HAP-1 (cell line): ENCODE measurements at places on chromosomes 2 and 18.

DNA sequence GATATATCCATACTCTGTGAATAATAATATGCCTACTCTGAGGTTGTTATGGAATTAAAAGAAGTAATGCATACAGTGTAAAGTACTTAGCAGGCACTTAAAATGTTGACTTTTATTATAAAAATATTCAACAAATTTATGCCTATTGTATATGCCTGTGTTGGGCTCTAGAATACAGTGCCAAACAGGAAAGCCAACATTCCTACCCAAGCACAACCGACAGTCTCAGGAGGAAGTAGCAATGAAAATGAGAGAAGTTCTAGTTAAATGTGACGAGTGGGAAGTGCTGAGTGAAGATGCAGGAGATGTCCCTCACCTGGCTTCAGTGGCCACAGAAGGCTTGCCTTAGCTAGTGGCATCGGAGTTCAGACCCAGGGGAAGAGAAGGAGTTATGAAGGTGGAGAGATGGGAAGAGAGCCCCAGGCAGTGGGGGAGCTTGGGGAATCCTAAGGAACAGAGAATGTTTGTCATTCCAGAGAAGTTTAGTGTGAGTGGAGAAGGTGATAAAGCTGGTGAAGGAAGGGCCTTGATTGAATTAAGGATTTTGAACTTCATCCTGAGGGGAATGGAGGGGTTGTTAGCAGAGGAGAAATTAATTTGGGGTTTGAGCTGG, 105.4 kb upstream of the CNGA3 start:
- DNase-seq, result no peak

DNA sequence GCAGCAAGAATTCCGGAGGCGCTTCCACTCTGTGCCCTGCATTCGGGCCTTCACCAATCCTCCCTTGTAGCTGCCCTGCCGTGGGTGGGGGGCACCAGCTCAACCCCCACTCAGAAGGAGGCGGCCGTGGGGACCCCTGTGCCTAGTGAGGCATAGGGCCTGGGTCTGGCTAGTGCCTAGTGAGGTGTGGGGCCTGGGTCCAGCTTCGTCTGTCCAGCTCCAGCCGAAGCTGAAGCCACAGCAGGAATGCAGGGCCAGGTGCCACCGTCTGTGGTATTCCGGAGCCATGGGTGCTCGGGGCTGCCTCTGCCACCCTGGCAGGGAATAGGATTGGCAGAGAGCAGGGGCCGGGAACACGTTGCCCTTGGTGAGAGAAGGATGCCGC, 12.3 kb downstream of the ODC1 start:
- no peak for DNase-seq

DNA sequence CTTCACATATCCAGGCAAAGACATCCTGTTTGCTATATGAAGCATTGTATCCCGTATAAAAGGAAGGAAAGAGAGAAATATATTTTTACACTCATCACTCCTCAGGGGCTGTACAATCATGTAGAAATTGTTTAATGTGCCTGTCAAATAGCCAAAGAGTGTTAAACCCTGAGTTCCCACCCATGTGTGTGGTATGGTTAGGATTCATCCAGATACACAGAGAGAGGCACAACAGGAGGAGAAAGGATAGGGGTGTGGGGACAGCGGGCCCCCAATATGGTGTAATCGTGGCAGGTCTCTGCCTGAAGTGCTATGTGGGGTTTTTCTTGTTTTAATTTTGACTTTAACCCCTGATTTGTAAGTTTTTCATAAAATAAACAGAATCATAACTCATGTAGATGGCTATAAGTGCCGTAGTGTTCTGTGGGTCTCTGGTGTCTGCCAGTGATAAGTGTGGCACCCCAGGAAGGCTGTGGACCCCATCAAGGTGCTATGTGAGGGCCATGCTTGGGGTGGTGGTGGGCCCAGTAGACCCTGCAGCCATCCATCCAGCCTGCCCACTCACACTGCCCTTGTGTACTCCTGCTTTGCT, 10.2 kb upstream of the IL18R1 start:
- no peak for DNase-seq

- no peak for DNase-seq
Observed at GRCh38 chr2:10407841-10408648, 40.1 kb downstream of the ODC1 start.

GRCh38 chr2:83162421-83162820, 1296.7 kb downstream of the SUCLG1 start:
- no peak for DNase-seq

DNA sequence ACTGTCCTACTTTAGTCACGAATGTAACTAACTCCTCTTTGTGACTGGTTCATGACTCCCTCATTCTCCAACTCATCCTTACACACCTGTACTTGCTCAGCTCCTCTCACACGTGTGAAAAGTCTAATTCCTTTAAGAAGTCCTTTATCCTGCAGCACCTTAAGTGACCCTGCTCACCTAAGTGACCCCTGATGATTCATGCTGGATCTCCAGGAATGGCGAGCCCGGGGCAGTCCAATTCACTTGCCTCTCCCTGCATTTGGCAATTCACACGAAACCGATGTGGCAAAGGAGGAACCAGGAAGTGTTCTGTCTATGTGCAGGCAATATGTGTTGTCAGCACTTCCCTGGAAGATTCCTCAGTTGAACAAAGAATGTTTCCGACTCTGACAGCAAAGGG, 189.8 kb upstream of the NABP1 start:
- no peak for DNase-seq

DNA sequence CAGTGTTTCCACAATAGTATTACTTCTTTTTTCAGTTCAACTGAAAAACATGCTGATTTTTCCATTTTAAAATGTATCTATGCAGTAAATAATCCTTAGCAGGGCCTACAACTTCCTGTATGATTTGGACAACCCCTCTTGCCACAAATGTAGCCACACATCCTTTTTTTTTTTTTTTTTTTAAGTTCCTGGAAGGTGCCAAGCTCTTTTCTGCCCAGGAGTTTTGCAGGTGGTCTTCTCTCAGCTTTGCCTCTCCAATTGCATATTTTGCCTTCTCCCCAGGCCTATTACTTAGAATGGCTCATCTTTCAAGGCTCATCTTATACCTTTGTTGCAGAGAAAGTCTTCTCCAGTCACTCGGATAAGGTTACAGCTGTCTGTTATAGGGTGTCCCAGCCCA, 11.6 kb downstream of the KLHL14 start:
- DNase-seq, result no peak

DNA sequence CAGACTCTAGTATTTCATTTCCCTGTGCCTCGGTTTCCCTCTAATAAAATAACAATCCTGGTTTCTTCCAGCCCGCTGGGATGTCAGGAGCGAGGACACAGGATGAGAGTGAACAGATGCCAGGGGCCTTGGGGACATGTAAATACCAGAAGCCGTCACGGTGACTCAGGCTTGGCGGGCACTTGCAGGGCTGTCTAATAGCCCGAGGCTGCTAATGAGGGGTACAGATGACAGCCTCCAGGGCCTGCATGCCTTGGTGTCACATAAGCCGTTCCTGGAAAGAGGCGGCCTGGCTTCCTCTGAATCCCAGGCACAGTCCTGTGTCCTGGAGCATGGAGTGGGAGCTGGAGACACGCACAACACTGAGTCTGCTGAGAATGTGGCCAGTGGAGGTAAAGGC, 28.2 kb downstream of the HS1BP3 start:
- DNase-seq, result no peak

DNA sequence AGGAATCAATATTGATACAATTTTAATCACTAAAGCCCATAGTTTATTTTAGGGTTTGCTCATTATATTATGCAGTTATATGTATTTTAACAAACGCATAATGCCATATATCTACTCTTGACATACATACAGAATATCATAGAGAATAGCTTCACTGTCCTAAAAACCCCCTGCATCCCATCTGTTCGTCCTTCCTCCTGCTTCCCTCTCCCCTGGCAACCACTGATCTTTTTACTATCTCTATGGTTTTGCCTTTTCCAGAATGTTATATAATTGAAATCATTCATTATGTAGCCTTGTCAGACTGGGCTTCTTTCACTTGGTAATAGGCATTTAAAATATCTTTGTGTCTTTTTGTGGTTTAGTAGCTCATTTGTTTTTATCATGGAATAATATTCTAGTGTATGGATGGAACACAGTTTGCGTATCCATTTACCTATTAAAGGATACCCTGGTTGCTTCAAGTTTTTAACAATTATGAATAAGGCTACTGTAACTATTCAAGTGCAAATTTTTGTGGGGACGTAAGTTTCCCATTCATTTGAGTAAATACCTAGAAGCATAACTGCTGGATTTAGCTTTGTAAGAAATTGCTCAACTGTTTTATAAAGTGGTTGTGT, 801.6 kb upstream of the GCFC2 start:
- peak; percentile 11 for DNase-seq

DNA sequence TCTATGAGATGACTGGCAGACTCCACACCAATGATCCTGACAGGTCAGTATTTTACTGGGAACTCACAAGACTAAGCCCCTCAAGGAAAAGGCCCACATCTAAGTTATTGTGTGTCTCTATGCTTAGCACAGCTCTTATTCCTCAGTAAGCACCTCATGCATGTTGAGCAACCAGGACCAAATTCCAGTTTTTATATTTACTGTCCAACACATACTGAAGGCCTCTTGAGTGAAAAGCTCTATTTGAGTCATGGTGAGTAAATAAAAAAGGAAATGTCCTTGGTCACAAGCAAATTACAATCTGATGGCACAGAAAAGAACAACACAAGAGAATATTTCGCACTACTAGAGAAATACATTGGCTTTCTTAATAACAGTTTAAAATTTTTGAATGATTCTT, 87.9 kb upstream of the ETAA1 start:
- no peak for DNase-seq

DNA sequence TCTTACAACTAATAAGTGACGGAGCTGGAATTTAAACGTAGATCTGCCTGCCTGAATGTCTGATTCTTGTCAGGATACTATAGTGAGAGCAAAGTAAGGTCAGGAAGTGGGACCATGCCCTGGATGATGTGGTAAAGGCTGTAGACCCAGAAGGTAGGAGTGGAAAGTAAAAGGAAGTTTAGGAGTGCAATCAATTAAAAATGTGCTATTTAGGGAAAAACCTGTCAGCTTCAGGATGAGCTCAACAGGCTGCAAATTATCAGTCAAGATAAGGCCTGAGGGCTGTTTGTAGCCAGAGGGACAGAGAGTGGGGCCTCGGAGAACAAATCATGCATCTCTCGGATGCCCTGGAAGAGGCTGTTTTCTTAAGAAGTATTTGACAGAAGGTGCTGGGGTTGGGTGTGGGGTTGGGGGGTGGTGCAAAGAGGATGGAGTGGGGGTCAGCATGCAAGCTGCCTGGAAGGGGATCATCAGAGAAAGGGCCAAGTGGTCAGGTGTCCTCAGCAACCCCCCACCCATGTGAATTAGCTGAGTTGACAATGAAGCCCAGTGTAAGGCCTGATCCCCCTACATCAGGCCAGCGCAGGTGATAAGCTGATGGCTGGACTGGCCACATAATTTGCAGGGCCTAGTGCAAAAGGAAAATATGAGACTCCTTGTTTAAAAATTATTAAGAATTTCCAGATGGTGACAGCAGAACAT, 53.2 kb upstream of the MAPRE3 start:
- no peak for DNase-seq

DNA sequence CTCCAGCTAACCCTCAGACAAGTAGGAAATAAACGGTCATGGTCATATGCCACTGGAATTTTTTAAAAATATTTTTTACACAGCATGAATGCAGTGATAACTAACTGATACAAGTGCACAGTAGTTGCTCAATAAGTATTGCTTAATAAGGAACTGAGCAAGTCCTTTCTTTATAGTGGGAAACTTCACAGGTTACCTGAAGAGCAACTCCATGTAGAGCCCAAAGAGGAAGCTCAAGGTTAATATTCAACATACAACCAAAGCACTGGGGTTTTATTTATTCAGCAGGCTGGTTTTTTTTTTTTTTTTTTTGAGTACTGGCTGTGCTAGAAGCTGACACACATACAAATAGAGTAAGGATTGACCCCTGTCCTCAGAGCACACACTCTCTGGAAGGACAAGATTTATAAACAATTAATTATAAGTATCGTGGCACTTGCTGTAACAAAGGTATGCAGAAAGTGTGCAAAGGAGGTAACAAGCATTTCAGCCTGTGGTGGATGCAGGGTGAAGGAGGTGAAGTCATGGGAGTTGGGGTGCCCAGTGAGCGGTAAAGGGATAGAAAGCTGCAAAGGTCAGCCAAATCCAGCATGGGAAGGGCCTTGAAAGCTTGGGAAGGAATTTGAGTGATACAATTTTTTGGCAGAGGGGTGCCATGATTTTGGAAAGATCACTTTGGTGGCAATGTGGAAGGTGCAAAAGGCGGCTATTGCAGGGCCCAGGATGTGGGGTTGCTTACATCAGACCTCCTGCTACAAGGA, 52.7 kb downstream of the ATOH8 start:
- DNase-seq, result no peak

GRCh38 chr2:187403568-187404260, 44.3 kb downstream of the CALCRL start:
- DNase-seq, result no peak

- DNase-seq, result no peak
Observed at GRCh38 chr18:76098674-76099411, 396.2 kb downstream of the ZNF516 start.

DNA sequence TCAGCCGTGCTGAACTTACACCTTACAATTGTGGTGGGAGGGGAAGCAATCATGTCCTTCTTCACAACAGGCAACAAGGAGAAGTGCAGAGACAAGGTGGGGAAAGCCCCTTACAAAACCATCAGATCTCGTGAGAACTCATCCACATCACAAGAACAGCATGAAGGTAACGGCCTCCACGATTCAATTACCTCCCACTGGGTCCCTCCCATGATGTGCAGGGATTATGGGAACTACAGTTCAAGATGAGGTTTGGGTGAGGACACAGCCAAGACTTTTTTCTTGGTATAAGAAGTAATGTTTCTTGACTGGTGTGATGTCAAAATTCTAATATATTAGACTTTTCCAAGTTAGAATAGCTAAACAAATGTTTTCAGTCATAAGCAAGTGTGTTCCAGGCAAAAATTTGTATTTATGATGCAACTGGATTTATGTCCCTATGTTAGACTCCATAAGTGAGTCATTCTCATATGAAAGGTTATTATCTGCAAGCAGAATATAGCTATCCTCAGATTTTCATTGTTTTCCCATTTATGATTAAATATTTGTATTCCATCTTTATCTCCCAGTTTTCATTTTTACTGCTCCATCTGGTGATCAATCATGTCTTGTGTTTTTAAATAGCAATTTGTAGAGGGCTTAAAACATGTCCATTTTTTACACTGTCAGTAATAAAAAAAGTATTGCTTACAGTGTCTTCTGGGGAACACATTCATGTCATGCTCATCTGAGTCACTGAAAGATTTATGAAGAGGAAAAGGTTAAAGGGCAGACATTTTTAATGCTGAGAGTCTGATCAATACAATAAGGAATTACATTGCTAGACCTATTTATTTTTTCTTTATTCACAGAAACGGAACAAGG, 995.2 kb upstream of the CDH2 start:
- DNase-seq, result no peak

DNA sequence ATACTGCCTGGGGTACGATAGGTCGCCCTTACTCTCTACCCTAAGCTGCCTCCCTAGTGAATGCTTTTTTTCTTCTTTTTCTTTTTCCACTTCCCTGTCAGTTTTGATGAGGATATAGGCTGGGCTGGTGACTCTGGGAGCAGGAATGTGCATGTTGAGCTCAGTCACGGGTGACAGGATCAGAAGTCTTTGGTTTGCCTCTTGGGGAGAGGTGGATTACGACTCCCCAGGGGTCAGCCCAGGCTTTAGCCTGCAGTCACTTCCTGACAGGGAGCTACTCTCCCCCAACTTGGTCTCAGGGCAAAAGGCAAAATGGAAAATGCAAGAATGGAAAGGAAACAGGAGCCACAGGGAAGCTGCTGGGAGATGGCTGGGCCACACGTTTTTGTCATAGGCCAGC, 57.3 kb downstream of the THNSL2 start:
- DNase-seq, result no peak
